T follicular helper cell (primary cell): ENCODE measurements at places on chromosomes 16 and 17.

DNA sequence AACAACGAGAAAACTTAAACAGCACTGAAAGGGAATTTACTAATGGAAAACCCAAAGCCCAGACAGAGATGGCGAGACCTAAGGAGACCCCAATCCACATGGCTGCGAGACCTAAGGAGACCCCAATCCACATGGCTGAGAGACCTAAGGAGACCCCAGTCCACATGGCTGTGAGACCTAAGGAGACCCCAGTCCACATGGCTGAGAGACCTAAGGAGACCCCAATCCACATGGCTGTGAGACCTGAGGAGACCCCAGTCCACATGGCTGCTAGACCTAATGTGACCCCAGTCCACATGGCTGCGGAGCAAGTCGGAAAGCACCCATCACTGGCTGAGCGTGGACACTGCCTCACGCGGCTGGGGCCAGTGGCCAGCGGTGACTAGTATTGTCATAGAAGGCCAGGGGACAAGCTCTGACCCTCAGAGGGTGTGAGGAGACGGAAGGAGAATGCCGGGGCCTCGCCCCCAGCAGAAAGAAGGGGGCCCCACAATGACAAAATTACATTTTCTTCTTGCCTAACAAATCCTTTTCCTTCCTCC is 241.8 kb downstream of the C16orf95 start:
- no peak for DNase-seq

DNA sequence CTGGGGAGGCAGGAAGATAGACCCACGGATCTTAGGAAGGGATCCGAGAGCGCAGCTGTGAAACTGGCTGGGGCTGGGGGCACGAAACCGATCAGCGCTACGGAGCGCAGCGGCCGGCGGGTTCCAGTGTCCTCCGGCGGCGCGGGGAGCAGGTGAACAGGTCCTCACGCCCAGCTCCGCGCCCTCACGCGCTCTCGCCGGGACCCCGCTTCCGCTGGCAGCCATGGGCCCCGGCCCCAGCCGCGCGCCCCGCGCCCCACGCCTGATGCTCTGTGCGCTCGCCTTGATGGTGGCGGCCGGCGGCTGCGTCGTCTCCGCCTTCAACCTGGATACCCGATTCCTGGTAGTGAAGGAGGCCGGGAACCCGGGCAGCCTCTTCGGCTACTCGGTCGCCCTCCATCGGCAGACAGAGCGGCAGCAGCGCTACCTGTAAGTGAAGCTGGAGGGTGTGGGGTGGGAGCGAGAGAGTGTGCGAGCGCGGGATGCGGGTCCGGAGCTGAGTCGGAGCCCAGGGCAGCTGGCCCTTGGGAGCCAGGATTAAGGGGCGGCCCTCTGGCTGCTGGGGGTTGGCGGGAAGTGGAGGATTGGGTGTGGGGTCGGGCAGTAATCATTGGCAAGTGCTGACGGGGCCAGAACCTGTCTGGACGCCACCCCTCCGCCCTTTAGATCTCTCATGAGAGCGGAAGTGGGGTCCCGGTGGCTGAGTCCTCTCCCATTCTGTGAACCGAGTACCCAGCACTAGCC is 479 bp downstream of the ITGA3 start:
- peak; percentile 49 for DNase-seq

- DNase-seq = no peak
Measured at GRCh38 chr16:709566-710499, 4.2 kb upstream of the FBXL16 start.

- DNase-seq = no peak
Measured at GRCh38 chr17:68812876-68813584, 142.2 kb downstream of the ABCA8 start.

GRCh38 chr17:944266-944826 is 35.2 kb downstream of the NXN start:
- DNase-seq = no peak

DNA sequence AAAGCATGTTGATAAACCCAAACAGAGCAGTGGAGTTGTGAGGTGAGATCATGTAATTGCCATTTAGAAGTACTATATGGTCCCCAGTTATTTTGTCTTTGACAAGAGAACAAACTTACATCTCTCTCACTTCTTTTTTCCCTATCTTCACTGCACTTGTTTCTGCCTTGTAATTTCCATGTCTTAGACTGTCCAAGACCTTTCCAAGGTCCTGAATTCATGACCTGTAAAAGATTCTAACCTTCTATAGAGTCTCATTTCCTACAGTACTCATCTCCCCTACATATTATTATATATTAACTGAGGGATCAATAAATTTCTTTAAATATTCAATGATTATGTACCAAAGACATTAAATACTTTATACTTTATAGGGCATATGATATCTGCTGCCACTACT is 295.3 kb upstream of the KIF2B start:
- no peak for DNase-seq

GRCh38 chr16:29651774-29652349 is 11.2 kb upstream of the SPN start:
- DNase-seq = no peak

DNA sequence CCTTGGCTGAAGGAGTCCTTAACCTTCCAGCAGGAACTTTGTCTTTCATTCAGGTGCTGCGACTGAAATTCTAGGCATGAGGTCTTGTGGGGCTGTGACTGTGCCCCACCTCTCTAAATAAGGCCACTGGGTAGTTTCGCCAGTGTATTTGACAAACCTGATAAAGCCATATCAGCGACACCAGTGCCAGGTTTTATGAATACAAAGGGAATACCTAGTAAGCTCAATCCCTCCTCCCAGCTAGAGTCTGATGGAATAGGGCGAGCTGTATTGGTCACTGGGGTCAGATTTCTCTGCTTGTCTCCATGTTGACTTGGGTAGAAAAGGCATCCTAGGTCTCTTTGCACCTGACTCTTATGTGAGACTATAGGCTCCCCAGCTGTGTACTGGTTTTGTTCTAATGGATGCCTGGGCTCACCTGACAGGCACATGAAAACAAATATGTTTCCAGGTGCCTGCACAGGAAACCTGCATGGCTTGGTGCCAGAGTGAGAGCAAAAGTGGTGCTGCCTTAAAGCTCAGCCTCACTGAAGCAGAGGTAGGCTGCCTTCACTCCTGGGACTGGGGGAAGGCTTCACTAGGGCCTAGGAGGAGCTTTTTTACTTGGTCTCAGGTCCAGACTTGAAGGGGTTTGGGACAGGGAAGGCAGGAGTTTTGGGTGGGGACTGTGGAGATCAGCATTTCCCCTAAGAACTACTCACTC is 8.3 kb downstream of the SLC7A6 start:
- peak; percentile 76 for DNase-seq

- DNase-seq = no peak
Measured at GRCh38 chr16:21190599-21190998, 20.8 kb downstream of the ZP2 start.

- DNase-seq = no peak
Measured at GRCh38 chr17:8121407-8121680, 2.6 kb downstream of the HES7 start.
